ENCODE measurements at places on chromosomes 2 and 18.
A peak's percentile ranks its signal among the peaks of the same experiment; 100 is the strongest.

DNA sequence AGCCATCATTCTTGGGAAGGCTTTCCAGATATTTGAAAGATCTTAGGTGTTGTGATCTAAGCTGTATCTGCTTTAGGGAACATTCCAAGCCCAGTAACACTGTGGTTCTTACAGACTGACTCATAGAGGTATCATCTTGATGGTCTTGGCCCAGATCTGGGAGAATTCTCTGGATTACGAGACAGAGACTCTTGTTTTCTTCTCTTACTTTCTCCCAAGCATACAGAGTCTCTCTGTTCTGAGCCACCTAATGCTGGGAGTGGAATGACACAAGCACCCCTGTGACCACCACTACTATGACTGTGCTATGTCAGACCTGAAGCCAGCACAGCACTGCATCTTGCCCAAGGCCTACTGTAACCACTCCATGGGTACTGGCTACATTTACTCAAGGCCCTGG is 81.0 kb upstream of the EPAS1 start:
- no peak for DNase-seq

- DNase-seq: no peak
Observed at GRCh38 chr2:169005994-169006393, 25.1 kb downstream of the ABCB11 start.

DNA sequence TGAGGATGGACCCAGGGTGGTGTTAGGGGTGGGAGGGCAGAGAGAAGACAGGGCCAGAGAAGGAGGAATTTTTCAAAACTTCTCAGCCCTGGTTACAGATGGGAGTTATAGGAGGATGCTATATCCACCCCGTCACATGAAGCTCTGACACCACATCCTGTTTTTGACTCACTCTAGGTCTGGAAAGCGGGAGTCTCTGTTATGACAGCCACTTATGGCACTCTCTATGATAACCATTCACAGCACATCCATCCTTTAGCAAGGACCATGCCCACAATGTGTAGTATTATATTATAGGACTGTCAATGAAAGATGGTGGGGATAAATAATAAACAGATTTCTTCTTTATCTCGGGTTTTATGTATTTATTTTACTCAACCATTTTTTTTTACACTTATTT is 461.2 kb downstream of the CDH2 start:
- DNase-seq: no peak

GRCh38 chr2:147698166-147698565 is 146.7 kb upstream of the ACVR2A start:
- no peak for DNase-seq

DNA sequence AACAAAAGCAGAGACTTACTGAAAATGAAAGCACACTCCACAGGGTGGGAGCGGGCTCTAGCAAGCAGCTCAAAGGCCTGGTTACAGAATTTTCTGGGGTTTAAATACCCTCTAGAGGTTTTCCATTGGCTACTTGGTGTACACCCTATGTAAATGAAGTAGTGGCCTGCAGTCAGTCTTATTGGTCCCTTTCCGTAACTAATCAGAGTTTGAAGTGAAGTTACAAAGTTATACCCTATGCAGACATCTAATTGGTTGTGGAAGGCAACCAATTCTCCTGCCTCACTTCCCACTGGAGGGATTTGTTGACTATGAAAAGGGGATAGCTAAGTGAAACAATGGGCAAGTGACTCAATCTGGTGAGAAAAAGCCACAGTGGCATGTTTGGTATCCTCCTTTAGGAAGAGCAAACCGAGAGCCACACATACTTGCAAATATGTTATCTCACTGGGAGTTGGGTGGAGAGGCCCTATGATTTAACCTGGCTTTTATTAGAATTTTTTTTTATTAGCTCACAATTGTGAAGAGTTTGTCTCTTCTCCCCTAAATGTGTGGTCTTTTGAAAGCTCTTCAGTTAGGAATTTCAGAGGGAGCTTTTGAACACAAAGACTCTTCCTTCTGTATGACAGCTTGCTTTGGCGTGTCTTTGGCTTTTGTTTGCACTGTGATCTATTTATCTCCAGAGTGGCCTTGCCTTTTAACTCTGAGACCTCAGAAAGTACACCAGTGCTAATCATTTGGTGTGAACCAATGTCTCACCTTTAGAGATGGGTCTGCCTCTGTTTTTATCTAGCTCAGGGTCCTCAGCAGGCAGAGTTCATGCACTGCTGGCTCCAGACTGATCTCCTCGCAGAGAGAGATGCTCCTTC is 69.6 kb downstream of the MAP4K4 start:
- no peak for DNase-seq

DNA sequence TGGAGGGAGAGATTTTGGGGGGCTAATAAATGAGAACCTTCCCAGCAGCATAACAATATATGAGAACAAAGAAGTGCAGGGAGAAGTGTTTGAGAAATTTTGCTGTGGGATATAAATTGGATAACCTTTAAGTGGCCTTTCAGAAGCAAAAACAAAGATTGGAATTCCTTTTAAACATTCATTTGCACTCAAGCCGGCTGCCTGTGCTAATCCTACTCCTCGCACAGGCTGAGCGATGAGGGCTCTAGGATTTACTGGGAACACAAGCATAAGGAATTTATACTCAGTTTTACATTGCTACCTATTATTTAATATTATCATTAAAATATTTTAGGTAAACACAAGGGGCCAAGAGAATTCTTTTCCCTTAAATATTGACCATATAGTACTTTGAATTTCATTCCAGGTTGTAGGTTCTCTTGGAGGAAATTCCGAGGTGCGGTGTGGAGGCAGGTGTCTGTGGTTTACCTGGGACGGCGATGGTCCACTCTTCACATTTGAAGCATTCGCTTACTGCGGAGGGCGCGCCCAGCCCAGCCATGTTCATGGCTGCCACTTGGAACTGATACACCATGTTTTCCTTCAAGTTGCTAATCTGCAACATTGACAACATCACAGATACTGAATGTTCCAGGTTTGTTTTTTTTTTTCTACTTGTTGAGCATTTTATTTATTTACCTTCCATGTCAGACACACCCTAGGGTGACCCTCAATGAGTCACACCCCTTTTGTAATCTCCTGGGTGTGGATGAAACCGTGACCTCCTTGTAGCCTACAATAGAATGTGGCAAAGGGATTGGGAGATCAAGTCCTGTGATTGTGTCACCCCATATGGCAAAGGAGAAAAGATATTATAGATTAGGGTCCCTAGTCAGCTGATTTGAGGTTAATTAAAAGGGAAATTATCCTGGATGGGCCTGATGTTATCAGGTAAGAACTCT is 100.1 kb downstream of the MYOM1 start:
- DNase-seq: no peak

DNA sequence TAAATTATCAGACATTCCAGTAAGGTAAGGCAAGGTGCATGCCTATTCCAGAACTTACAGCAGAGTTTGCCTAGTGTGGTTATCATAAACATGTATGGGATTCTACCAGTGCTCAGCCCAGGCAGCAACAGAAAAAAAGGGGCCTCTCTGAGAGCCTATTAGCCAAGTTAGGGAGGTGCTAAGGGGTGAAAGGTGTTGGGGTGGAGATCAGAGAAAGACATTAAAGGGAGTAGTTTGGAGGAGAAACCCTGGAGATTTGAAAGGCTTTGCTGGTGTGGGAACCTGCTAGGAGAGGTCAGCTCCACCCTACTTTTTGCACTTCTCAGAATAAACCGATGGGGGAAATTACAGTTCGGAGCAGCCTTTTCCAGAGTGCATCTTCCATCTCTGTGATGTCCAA is 2.9 kb downstream of the ARPC2 start:
- DNase-seq: no peak

DNA sequence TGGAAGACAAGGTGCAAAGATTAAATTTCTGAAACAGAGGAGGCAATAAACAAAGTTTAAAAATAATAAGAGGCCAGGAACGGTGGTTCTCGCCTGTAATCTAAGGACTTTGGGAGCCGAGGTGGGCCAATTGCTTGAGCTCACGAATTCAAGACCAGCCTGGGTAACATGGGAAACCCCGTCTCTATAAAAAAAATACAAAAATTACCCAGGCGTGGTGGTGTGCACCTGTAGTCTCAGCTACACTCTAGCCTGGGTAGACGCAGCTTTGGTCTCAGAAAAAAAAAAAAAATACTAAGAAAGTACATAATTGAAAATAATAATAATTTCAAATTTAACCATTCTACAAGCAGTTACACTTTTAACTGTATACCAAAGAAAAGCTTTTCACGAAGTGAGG is 744.6 kb upstream of the POU3F3 start:
- DNase-seq: no peak

GRCh38 chr18:63016270-63016669 is 300.9 kb downstream of the PHLPP1 start:
- DNase-seq: peak; percentile 42

GRCh38 chr18:2926528-2926927 is 79.7 kb downstream of the EMILIN2 start:
- DNase-seq: no peak

GRCh38 chr2:118268268-118268667 is 180.0 kb downstream of the INSIG2 start:
- no peak for DNase-seq

GRCh38 chr18:12014521-12015415 is 33.5 kb downstream of the IMPA2 start:
- no peak for DNase-seq

GRCh38 chr2:137969418-137969765 is 5.1 kb downstream of the HNMT start:
- peak; percentile 87 for DNase-seq

GRCh38 chr2:238267884-238268680 is 20.3 kb downstream of the PER2 start:
- DNase-seq: no peak

GRCh38 chr18:50179465-50179864 is 15.5 kb downstream of the MYO5B start:
- no peak for DNase-seq

GRCh38 chr18:41371156-41372045 is 583.6 kb upstream of the PIK3C3 start:
- DNase-seq: no peak

DNA sequence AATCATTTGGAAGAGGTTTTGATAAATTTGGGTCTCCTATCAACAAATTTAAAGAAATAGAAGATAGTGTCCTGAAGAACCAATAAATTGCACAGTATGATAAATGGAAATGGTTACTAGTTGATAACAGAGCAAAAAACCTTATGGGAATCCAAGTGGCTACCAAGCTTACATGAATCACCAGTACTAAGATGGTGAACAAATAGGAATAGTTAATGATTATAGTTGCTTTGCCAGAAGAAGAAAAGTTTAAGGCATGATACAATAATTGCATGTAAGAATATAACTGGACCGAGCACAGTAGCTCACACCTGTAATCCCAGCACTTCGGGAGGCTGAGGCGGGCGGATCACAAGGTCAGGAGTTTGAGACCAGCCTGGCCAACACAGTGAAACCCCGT is 19.6 kb upstream of the INO80D start:
- no peak for DNase-seq

GRCh38 chr2:232348936-232349335 is 29.6 kb upstream of the ALPP start:
- no peak for DNase-seq

DNA sequence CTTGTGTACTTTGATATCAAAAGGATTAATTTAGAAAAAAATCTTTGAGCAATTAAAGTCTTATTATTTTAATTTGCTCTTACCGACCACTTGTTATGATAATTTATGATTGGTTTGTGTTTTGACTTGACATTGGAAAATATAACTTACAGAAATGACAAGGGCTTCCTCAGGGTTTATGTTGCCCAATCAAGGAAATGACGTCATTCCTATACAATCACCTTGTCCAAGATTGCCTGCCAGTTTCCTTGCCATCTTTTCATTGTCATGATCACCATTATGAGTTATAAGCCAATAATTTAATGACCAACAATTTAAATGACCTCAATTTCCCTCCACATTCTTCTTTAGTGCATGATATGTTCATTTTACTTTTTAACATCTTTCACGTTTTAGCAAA is 351.8 kb upstream of the TMEFF2 start:
- DNase-seq: no peak

DNA sequence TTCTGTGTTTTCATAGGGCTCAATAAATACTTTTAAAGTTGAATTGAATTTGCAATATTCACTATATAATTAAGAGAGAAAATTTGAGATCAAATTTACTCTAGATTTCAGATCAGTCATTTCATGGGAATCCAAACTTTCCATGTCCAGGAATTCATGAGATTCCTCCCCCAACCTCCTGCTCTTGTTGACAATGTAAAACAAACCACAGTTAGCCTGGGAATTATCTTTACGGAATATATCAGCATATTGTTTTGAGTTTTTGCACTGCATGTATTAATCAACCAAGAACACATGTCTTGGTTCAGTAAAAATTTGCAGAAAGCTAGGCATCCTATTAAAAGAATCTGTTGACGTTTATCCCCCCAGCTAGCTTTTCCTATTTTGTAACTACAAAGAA is 42.3 kb downstream of the CYP1B1 start:
- DNase-seq: no peak
